Effector CD8-positive, alpha-beta T cell (primary cell): ENCODE measurements at places on chromosomes 2 and 18.

GRCh38 chr2:40740419-40740818 lies 288.5 kb upstream of the SLC8A1 start:
- DNase-seq, result no peak

DNA sequence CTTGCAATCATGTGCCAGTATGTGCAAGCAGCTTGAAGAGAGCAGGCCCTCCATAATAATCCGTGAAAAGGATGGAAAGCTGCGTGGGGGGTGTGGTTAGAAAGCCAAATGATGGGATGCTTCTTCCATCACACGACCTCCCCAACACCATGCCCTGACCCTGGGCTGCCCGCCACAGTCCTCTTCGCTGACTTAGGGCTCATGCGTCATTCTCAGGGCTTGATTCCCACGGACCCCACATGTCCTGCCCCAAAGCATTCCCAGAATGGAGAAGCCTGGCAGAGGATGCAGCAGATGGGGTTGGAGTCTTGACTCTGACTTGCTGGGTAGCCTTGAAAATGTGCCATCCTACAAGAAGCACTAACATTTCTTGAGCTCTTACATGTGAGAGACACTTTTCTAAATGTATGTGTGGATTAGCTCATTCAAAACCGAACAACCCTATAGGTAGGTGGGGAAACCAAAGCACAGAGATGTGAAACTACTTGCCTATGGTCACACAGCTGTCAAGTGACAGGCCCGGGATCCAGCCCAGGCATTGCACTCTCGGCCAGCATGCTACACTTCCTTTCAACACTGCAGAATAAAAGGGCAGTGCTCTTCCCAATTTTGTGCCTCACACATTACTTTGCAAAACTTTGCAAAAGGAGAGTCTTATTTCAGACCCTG lies 3.7 kb downstream of the TNS1 start:
- DNase-seq, result no peak

- DNase-seq, result no peak
Measured at GRCh38 chr18:24322584-24323136, 75.0 kb downstream of the OSBPL1A start.

GRCh38 chr2:237596520-237597195 lies 6.1 kb upstream of the RAB17 start:
- no peak for DNase-seq

GRCh38 chr2:109436610-109437225 lies 177.0 kb downstream of the SEPTIN10 start:
- DNase-seq, result no peak

DNA sequence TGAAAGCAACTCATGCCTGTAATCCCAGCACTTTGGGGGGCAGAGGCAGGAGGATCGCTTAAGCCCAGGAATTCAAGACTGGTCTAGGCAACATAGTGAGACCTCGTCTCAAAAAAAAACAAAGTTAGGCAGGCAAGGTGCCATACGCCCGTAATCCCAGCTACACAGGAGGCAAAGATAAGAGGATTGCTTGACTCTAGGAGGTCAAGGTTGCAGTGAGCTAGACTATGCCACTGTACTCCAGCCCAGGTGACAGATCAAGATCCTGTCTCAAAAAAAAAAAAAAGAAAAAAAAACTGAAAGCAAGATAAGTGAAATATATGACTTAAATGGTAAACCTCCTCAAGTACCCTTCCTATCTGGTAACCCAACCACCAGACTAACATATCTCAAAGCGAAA lies 59.8 kb downstream of the USP34 start:
- no peak for DNase-seq

DNA sequence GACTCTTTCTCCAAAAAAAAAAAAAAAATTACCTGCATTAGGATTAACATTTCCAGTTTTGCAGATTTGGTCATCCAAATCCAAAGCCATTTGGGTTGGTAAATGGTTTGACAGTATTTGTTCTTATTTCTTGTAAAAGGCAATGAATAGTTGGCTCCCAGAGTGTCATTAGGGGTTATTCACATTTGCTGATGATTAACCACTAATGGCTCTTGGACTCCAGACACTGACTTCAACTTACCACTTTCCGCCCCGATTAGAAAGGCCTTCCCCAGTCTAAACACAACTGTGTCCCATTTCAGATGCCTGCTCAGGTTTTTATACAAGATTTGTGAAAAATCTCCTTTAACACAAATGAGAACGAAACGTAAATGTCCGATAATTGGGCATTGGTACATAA lies 9.6 kb upstream of the TGIF1 start:
- no peak for DNase-seq

DNA sequence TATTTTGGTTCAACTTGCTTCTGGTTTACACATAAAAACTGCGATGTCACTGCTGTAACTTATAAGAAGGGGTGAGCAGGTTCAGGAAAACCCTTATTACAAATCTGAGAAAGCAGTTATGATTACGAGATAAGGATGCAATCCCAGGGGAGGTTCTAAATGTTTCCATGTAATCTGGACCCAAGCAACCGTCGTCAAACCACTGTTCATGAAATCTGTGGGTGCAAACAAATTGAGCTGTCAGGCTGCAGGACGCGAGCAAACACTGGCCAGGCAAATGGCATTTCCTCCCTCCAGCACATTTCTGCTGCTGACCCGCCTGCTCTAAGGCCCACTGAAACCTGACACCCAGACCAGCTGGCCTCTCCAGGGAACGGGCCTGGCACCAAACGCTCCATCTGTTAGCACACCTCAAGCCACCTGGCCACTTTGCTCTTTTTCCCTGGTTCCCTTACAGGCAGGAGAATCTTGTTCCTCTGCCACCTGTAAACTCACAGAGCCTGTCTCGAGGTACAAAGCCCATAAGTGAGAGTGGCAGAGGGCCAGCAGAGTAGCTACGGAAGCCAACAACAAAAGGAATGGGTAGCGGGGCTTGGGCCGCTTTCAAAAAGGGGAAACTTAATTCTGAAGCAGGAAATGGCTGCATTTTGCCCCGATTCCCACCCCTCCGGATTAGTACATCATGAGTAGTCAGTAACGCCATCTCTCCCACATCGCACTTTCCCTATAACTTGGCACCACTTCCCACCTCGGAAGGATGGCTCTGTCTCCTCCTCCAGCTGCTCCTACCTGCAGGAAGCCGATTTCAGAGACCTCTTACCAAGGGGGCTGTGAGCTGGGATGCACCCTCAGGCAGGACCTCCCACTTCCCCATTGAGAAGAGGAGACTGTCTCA lies 26.5 kb downstream of the CRACDL start:
- no peak for DNase-seq

GRCh38 chr18:5759194-5759593 lies 136.1 kb downstream of the TMEM200C start:
- no peak for DNase-seq

- no peak for DNase-seq
Measured at GRCh38 chr2:64391940-64392339, 62.0 kb upstream of the LGALSL start.

DNA sequence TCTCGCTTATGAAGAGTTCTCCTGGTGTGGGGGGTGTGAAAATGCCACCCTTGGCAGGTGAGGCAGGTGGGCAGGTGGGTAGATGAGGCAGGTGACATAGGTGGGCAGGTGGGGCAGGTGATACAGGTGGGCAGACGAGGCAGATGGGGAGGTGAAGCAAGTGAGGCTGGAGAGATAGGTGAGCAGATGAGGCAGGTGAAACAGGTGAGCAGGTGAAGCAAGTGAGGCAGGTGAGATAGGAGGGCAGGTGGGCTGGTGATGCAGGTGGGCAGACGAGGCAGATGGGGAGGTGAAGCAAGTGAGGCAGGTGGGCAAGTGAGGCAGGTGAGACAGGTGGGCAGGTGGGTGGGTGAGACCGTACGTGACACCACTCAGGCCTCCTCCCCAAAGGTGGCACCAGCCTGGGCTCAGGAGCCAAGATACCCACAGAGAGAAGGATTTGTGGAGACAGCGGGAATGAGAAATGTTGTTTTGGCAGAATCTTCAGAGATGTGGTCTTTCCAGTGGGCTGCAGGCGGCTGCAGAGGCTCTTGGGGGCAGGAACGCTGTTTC lies 232.3 kb upstream of the MYT1L start:
- DNase-seq, result no peak

GRCh38 chr2:182672466-182673165 lies 43.4 kb upstream of the DNAJC10 start:
- DNase-seq, result no peak

- DNase-seq, result no peak
Measured at GRCh38 chr2:169673921-169674320, 20.3 kb downstream of the CFAP210 start.

GRCh38 chr2:170770008-170770605 lies at the start of gene ERICH2:
Gene ERICH2, plus strand, starts transcription at chr2:170770378. Its CDS starts 304 bp downstream, at chr2:170770682.
- peak; percentile 23 for DNase-seq

DNA sequence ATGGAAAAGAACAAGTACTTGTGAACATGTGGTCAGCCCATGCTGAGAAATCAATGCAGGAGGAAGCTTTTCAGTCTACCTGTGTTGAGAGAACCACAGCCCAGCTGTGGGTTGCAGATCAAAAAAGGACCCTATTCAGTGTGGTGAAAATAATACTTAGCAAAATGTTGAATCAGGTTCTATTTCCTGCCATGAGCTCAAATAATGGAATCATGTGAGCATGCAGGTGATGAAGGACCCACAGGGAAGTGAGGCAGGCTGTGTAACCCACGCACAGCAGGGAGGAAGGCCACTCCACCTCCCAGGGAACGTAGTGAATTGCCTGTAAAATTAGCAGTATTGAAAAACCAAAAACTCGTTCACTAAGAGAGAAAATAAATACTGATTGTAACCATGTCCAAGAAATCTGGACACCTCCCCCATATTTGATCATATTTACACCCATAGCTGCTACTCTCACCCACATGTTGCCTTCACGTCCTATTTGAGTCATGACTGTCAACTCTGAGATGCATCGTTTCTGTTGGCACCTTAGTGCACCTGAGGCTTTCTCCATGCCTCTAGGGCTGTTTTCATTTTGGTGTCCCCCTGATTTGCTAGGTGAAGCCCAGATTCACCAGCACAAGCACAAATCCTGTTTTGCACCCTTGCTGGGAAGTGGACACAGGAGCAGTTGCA lies 20.5 kb upstream of the BCL2L11 start:
- no peak for DNase-seq

DNA sequence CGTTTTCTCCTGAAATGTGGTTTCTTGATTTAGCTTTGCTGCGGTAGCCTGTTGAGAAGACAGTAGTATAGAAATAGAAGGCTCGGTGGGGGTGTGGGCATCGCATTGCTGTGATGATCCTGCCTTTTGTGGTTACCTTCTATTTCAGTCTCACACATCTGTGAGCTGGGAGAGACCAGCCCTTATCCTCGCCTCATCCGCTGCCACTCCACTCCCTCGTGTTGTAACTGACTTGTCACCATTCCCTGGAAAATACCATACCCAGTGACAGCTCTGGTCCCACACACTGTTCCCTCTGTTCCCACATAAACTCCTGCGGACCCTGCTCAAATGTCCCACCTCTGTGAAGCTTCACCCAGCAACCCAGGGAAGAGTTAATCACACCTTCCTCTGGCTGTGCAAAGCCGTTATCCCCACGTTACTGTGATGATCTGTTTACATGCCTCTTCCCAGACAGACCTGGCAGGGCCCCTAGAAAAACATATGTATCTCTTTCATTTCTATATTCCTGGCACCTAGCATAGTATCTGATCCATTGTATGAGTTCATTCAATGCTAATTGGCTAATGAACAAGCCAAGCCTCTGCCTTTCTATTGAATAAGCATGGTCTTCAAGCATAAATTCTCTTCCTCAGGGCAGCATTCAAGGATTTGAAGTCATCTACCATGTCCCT lies 114.6 kb downstream of the MAPK4 start:
- no peak for DNase-seq
